HFFc6 (cell line): ENCODE measurements at places on chromosomes 3 and 15. TPM values are rescaled to one million over a fixed set of nuclear protein-coding genes. Genes with fewer than 3 reads are reported as not detected.

GRCh38 chr3:24678421-24678865 lies 183.8 kb upstream of the THRB start:
- peak overlapping the region; percentile 44 for H3K4me3 ChIP-seq
- H3K27me3 ChIP-seq: peaks cover 6% of the 10 kb centered on the region; the same call in 1 of the 2 replicates
- DNase-seq: no peak
- H3K4me1 ChIP-seq: peaks cover 30% of the 10 kb centered on the region
- no peaks in the 10 kb centered on the region for H3K36me3 ChIP-seq

GCNT3 gene
- not detected in 2 replicates for total RNA-seq

LRTM1 gene
- not detected in 3 replicates for total RNA-seq

DNA sequence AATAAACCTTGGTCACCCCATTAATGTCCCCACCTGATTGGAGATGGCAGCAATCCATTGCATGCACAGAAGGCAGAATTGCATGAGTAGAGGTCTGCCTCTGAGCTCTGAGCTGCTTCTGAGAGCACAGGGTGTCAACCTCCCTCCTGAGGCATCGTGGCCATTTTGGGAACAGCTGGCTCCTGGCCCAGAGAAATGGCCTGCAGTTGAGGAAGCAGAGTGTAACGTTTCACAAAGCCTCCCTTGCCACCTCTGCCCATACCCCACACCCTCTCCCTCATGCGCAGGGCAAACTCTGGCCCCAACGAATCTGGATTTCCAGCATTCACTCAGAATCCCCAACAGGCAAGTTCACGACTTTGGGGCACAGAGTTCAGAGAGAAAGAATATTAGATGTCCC lies 198.9 kb downstream of the ADAMTS9 start:
- H3K4me3 ChIP-seq: no peak overlapping the region
- no peaks in the 10 kb centered on the region for H3K4me1 ChIP-seq
- no peak overlapping the region for H3K27ac ChIP-seq
- H3K36me3 ChIP-seq: no peaks in the 10 kb centered on the region
- no peak for DNase-seq

DNA sequence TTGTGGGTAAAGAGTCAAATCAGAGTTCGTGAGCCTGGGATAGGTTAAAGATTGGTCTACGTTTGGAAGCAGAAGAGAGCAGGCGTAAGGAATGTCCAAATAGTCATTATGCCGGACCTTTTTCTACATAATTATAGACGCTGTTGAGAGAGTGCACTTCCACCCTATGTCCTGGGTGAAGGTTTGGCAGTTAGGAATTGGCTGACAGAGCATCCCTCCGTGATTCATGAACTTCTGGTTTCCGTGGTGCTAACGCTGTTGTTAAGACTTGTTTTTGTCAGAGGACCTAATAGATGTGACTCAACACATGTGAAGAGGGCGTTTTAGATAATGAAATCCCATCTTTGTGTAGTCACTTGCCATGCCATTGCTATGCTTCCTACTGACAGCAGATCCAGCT lies 1.1 kb downstream of the EAF1 start:
- no peaks in the 10 kb centered on the region for H3K27me3 ChIP-seq
- peak overlapping the region; percentile 98 for H3K4me3 ChIP-seq
- H3K4me1 ChIP-seq: peaks cover 33% of the 10 kb centered on the region
- peak overlapping the region; percentile 88 for H3K27ac ChIP-seq
- peak; percentile 88 for DNase-seq

- H3K27me3 ChIP-seq: no peaks in the 10 kb centered on the region
- DNase-seq: peak; percentile 21
These were observed 409.4 kb upstream of the PPP2R3A start for GRCh38 chr3:135556174-135556573.

GRCh38 chr3:37559461-37559860 lies 302.2 kb upstream of the CTDSPL start:
- no peaks in the 10 kb centered on the region for H3K4me1 ChIP-seq
- H3K27me3 ChIP-seq: peaks cover 11% of the 10 kb centered on the region
- H3K36me3 ChIP-seq: no peaks in the 10 kb centered on the region
- peak; percentile 20 for DNase-seq
- no peak overlapping the region for H3K27ac ChIP-seq
- H3K4me3 ChIP-seq: no peak overlapping the region

DNA sequence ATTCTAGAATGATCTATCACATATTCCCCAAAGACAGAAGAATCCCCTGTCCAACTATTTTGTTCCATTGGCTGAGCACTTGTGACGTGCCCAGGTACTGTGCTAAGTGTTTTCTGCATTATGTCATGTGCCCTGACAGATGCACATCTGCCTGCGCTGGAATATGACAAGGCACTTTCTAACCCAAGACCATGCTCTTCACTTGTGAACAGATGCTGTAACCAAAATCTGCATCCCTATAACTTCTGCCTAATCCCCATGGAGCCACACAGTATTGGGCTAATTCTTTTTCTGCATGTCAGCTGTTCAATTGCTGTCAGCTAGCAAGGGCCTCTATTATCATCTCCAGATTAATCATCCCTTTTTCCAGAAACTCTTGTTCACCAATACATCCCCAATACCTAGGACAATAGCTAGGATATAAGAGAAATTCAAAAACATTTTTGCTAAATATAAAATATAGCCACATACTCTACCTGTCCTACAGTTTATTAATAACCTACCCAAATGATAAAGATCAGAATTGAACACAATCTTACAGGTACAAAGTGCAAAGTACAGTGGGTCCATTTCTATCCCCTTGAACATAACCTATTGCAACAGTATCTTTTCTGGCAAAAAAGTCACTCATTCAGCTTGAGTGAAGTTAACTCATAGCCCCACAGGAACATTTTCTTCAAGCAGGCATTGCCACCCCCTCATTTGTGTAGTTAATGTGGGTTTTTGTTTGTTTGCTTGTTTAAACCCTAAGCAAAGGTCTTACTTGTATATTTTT lies 109.4 kb upstream of the LRRN1 start:
- H3K27me3 ChIP-seq: no peaks in the 10 kb centered on the region
- no peaks in the 10 kb centered on the region; the same call in 1 of the 2 replicates for H3K36me3 ChIP-seq
- H3K4me1 ChIP-seq: no peaks in the 10 kb centered on the region
- H3K4me3 ChIP-seq: no peak overlapping the region

- peaks cover 21% of the 10 kb centered on the region for H3K4me1 ChIP-seq
- no peaks in the 10 kb centered on the region; the same call in 1 of the 2 replicates for H3K27me3 ChIP-seq
- peak; percentile 16 for DNase-seq
- H3K27ac ChIP-seq: peak overlapping the region; percentile 92
- H3K36me3 ChIP-seq: no peaks in the 10 kb centered on the region
- peak overlapping the region; percentile 94 for H3K4me3 ChIP-seq
These were observed 985 bp downstream of the TRPC1 start for GRCh38 chr3:142724682-142725356.

GRCh38 chr3:43178891-43179366 lies 73.0 kb upstream of the POMGNT2 start:
- peak overlapping the region; percentile 83 for H3K27ac ChIP-seq
- H3K27me3 ChIP-seq: peaks cover 3% of the 10 kb centered on the region; the same call in 1 of the 2 replicates
- peaks cover 12% of the 10 kb centered on the region for H3K36me3 ChIP-seq
- peaks cover 60% of the 10 kb centered on the region for H3K4me1 ChIP-seq
- peak; percentile 65 for DNase-seq

RHCG gene
- total RNA-seq: not detected in 3 replicates

DNA sequence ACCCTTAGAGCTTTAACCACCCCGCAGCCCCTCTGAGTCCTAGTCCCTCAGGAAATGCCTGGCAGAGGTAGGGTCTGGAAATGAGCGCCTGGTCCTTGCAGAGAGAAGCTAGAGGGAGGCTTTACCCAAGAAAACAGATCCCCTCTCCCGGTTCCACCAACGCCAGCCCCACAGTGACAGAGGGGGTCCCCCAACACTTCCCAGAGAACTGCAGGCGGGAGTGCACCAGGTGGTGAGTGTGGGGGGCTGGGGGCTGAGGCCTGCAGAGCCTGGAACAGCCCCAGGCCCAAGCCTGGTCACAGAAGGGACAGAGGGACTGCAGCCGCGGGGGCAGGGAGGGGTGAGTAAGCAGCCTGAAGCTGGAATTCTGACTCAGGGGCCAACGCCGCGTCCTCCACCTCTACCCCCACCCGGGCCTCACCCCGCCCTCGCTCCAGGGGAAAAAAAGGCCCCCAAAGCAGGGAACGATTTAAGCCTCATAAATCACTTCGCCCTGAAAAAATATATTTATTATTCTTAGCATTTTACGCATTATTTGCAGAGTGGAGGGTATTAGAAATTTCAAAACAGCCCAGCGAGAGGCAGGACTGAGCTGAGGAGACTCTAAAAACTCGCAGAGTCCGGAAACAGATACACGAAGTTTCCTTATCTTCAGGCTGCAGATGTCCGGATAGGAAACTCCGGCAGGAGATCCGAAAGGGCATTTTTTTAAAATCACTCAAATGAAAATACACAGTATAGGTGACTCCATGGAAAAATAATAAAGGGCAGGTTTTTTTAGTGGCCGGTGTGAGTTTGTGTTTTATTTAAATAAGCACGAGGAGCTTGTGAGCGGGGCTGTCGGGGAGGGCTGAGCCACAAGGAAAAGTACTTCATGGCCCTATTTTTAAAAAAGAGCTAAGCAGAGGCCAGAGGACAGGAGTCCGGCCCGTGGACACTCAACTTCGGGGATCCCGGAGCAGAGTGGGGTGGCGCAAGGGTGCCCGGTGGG lies 10.0 kb downstream of the GATA2 start:
- peaks cover 7% of the 10 kb centered on the region for H3K27me3 ChIP-seq
- peaks cover 62% of the 10 kb centered on the region for H3K36me3 ChIP-seq
- H3K4me3 ChIP-seq: peak overlapping the region; percentile 100
- DNase-seq: peak; percentile 93
- peak overlapping the region; percentile 97 for H3K27ac ChIP-seq

DNA sequence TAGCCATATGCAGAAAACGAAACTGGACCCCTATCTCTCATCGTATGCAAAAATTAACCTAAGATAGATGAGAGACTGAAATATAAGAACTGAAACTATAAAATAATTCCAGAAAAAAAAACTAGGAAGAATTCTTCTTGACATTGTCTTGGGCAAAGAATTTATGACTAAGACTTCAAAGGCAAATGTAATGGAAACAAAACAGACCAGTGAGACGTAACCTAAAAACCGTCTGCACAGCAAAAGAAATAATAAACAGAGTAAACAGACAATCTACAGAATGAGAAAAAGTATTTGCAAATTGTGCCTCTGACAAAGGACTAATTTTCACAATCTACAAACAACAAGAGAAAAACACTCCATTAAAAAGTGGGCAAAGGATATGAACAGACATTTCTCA lies 92.3 kb downstream of the FAM227B start:
- H3K27ac ChIP-seq: no peak overlapping the region
- DNase-seq: no peak
- H3K4me3 ChIP-seq: no peak overlapping the region; the same call in 1 of the 2 replicates
- H3K4me1 ChIP-seq: peaks cover 15% of the 10 kb centered on the region
- H3K36me3 ChIP-seq: peaks cover 16% of the 10 kb centered on the region

- peaks cover 4% of the 10 kb centered on the region for H3K27me3 ChIP-seq
- no peaks in the 10 kb centered on the region for H3K36me3 ChIP-seq
- no peak overlapping the region for H3K4me3 ChIP-seq
- DNase-seq: no peak
- no peak overlapping the region for H3K27ac ChIP-seq
These were observed 11.4 kb upstream of the COMMD2 start for GRCh38 chr3:149763565-149764195.

DNA sequence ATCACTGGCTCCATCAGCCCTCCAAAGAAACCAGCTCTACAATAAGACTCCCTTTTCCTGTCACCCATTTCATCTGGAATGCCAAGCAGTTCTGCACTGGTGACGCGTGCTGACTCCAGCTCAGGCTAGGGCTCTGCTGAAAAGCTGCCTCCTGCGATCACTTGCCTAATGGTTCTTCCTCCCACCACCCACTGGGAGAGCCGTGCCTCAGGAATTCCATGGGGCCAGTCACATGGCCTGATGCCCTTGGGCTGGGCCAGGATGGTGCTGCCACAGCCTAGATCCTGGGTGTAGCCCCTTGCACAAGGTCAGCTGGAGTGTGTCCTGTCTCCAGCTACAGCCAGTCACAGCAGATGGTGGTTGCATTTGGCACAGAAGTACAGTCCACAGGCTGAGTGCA lies 98.9 kb downstream of the DNAJB8 start:
- H3K4me3 ChIP-seq: no peak overlapping the region
- no peak for DNase-seq
- peak overlapping the region; percentile 45; the same call in 1 of the 2 replicates for H3K27ac ChIP-seq
- no peaks in the 10 kb centered on the region for H3K36me3 ChIP-seq

DNA sequence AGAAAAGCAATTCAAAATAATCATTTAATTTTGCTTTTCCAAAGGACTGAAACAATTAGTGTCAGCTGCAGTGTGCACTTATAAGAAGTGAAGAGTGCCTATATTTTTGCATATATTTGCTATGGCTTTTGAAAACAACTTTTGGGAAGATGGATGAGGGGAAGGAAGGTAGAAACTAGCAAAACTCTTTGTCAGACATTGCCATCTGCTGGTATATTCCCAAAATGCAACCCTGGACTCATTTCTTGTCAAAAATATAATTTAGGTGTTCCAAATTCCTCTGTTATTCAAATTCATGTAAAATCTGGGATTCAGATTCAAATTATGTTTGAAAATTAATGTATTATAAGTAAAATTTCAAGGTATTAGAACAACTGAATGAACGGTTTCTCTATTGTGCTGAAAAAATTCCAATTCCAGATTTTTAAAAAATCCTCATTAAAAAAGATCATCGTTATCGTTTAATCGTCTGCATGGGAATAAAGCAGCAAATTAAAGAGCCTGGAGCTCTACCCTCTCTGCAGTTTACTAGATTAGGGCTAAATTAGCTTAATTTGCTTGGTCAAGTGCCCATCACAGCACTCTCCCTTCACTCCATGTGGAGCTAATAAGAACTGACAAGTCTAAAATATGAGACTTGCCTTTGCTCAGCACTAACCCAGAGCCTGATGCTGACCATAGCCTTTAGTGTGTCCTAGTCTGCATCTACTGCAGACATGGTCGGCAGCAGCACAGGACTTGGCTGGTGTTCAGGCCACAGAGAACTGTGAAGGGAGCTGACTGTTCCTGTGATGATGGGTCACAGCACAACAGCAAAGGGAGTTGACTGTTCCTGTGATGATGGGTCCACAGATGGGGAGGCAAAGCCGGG lies 67.9 kb upstream of the MITF start:
- DNase-seq: peak; percentile 28
- peaks cover 7% of the 10 kb centered on the region for H3K27me3 ChIP-seq
- no peak overlapping the region for H3K4me3 ChIP-seq

GRCh38 chr3:146817704-146818103 lies 212.6 kb upstream of the PLSCR5 start:
- H3K4me1 ChIP-seq: peaks cover 60% of the 10 kb centered on the region
- H3K4me3 ChIP-seq: no peak overlapping the region
- DNase-seq: peak; percentile 53
- no peaks in the 10 kb centered on the region for H3K36me3 ChIP-seq
- no peaks in the 10 kb centered on the region for H3K27me3 ChIP-seq

GRCh38 chr15:39310633-39311032 lies 270.2 kb upstream of the THBS1 start:
- H3K27ac ChIP-seq: peak overlapping the region; percentile 54
- H3K4me1 ChIP-seq: peaks cover 70% of the 10 kb centered on the region
- no peak overlapping the region for H3K4me3 ChIP-seq
- peak; percentile 27 for DNase-seq

NPAP1 gene
- not detected in 3 replicates for total RNA-seq

GRCh38 chr3:57779666-57780065 lies 23.6 kb downstream of the SLMAP start:
- DNase-seq: no peak
- H3K4me1 ChIP-seq: peaks cover 30% of the 10 kb centered on the region
- H3K4me3 ChIP-seq: no peak overlapping the region
- no peaks in the 10 kb centered on the region; the same call in 1 of the 2 replicates for H3K27me3 ChIP-seq
- H3K27ac ChIP-seq: no peak overlapping the region

RAB43 gene
- 22.4 to 27.0 TPM (median 26.8 TPM) in 3 replicates for total RNA-seq

ACAN gene
- total RNA-seq: 0.14 TPM in 1 of 2 replicates, not detected in the other

PAQR9 gene
- 0.22 TPM in 1 of 3 replicates, not detected in the others for total RNA-seq
